NCI-H2107 (cell line): ENCODE measurements at places on chromosomes 1 and 21.

DNA sequence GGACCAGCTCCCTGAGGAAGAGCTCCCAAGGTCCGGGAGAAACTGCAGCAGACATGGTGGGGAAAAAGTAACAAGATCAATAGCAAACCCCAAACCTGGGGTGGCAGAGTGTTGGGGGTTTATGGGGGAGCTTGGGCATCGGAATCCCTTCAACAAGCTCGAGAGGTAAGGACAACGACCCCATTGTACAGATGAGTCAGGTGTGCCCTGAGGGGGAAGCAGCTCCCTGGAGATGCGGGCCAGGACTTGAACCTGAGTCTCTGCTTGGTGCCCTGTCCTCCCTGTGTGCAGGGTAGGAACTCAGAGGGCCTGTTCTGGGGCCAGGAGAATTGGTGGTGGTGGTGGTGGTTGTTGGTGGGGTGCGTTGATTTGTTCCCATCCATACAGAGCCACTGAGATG, 125.4 kb downstream of the PTPRU start:
- no peak for DNase-seq

DNA sequence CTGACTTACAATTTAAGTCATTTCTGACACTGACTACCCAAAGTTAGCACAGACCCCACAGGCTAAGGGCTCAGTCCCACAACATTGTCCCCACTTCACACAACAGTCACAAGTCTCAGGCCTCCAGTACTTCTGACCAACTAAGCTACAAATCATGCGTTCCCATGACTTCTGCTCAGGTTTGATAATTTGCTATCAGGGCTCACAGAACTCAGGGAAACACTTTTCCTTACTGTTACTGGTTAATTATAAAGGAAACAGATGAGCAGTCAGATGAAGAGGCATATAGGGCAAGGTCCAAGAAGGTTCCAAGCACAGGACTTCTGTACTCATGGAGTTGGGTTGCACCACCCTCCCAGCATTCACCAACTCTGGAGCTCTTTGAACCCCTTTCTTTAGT, 151.2 kb upstream of the TNR start:
- DNase-seq = no peak

- DNase-seq = no peak
Observed at GRCh38 chr1:200625381-200625824, 4.9 kb upstream of the KIF14 start.

DNA sequence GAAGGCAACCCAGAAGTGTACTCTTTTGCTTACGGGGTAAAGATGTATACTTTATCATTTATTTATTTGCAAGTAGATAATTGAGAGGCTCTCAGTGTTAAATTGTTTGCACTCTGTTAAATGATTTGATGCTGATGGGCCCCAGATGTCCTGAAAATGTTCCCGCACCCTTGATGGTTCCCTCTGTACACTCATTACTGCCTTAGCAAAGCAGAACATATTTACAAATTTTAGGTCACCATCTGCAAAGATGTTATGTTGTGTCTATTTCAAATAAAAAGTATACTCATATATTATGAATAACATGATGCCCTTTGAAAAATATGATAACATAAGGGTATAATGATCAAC, 240.5 kb upstream of the SNX7 start:
- no peak for DNase-seq

DNA sequence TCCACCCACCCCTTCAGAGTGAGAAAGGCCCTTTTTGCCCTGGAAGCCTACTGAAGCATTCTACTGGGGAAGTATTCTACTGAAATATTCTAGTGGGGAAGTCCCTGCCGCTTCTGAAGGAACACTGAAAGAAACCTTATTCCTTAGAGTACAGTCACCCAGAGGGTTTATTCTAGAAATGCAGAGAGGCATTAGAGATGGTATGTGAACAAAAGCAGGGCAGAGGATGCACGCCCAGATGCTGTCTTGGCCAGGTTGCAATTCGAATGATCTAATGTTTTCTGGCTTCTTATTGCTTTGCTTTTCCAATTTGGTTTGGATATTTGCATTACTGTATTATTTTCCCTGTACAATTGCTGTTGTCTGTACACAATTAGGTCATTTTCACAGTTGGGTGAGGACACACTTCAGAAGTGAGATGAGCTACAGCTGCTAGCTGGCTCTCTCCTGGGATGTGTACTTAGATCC, 37.1 kb downstream of the CCN1 start:
- no peak for DNase-seq

DNA sequence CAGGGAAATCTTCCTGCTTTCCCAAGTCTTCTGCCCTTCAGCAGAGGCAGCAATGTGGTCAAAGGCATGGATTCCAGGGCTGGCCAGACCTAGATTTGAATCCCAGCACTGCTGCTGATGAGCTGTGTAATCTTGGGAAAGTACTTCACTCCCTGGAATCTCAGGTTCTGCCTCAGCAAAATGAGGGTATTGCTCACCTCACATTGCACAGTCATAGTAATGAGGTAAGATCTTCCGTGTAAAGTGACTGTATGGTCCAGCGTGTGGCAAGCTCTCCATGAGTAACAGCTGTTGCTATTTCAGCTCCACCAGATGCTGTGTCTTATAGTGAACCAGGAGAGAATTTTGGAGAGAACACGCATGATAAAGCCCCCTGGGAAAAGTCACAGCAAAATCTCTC, 56.1 kb upstream of the F3 start:
- DNase-seq = no peak
